SK-N-MC (cell line): ENCODE measurements at places on chromosomes 16 and 17.

GRCh38 chr16:64615630-64616280 lies 506.1 kb downstream of the CDH11 start:
- DNase-seq: no peak

DNA sequence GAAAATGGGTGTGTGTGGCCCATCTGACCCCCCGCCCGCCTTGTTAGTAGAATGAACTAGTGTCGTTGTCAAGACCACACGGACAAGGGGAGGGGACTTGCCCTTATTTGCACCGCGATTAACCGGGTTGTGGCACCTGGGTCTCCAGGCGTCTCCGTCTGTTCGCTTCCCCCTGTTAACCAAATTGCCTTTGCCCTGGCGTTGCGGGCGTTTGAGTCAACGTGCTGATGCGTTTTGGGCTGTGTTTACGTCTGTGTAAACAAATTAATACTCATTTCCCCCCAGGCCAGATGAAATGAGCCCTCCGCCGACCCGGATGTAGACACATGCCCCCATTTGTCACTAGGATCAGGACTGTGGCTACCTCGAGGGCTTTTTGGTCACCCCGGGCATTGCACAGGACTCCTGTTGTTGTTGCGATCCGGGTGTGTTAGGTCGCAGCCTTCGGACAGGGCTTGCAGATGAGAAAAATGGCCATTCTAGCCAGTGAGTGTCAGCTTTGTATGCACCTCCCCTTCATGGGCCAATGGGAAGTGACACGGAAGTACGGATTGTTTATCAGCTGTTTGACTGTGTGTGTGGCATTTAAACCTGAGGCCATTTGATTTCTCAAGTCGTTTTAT lies 906 bp downstream of the RBL2 start:
- no peak for DNase-seq

GRCh38 chr16:64654178-64654577 lies 467.7 kb downstream of the CDH11 start:
- no peak for DNase-seq

- no peak for DNase-seq
These were observed 13.2 kb downstream of the DDX42 start for GRCh38 chr17:63786971-63787711.

DNA sequence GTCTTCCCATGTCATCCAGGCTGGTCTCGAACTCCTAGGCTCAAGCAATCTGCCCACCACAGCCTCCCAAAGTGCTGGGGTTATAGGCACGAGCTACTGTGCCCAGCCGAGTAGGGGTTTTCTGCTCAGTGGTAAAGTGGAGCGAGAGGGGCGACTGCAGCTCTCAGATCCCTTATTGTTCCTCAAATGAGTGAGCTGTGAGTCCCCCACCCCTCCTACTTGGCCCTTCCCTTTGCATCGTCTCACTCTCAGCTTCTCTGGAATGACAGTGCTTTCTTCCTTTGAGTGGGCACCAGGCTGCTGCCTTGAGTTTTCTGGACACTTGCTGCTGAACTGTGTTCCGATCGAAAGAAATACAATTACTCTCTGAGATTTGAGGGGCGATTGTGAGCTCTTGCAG lies 63.5 kb downstream of the MSI2 start:
- no peak for DNase-seq
